Activated CD8-positive, alpha-beta memory T cell treated with anti-CD3 and anti-CD28 coated beads for 48 hours (primary cell): ENCODE measurements at places on chromosomes 7 and 10.

DNA sequence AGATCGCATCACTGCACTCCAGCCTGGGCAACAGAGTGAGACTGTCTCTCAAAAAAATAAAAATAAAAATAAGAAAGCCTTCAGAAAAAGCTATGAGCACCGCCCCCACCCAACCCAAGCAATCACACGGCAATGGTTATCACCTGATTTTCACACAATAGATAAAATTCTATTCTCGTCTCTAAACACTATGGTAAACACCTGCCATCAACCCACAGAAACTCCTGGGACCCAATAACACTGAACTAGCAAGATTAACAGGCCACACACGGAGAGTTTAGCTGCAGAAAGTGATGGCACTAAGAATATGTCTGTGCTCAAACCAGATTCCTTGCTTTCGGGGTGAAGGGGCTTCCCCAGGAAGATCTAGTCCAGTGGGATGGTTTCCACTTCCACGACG, 173.8 kb downstream of the DIP2C start:
- no peak for DNase-seq

GRCh38 chr7:80859272-80859970, 59.4 kb downstream of the SEMA3C start:
- no peak for DNase-seq

GRCh38 chr7:80428161-80429054, 83.5 kb downstream of the GNAT3 start:
- no peak for DNase-seq

DNA sequence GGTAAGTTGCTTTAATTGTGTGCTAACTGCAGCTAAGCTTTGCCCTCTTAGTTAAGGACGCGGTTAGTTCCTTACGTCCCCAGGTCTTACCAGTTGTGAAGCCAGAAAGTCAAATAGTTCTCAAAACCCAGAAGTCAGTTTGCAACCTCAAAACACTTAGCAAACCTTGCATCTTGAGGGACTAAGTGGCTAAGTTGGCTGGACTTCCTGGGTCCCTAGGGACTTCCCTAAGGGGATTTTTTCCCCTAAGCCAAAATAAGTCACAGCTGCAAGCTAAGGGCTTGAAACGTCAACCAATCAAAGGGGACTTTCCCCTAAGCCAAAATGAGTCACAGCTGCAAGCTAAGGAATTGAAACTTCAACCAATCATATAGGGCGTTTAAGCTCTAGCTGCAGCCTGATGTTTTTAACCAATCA, 36.2 kb upstream of the HECW1 start:
- no peak for DNase-seq

GRCh38 chr10:15227611-15228372, 59.3 kb upstream of the NMT2 start:
- no peak for DNase-seq

DNA sequence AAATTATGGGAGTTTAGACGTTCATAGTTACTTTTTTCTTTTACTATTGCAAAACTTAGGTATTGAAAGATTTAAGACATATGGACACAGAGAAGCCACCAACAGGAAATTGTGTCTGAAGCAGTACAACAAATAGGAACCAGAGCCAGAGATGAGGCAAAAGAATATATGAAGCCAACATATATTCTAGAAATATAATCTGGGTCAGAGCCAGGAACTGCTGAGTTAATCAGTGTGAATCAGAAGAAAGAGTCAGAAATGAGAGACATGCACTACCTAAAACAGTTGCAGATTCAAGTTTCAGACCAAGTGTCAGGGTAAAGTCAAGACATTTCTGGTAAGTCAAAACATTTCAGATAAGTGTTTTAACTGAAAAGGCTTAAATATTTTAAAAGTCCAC, 67.7 kb downstream of the DGKB start:
- DNase-seq, result no peak

GRCh38 chr10:60549686-60550085, 160.0 kb upstream of the ANK3 start:
- DNase-seq, result no peak

- no peak for DNase-seq
Measured at GRCh38 chr10:71459513-71459912, 62.8 kb downstream of the CDH23 start.

- DNase-seq, result no peak
Measured at GRCh38 chr10:42491001-42491592, 147.3 kb downstream of the ZNF33B start.

- no peak for DNase-seq
Measured at GRCh38 chr10:110803239-110803749, 68.4 kb upstream of the PDCD4 start.

GRCh38 chr7:44159824-44160630, 18.9 kb upstream of the MYL7 start:
- no peak for DNase-seq

DNA sequence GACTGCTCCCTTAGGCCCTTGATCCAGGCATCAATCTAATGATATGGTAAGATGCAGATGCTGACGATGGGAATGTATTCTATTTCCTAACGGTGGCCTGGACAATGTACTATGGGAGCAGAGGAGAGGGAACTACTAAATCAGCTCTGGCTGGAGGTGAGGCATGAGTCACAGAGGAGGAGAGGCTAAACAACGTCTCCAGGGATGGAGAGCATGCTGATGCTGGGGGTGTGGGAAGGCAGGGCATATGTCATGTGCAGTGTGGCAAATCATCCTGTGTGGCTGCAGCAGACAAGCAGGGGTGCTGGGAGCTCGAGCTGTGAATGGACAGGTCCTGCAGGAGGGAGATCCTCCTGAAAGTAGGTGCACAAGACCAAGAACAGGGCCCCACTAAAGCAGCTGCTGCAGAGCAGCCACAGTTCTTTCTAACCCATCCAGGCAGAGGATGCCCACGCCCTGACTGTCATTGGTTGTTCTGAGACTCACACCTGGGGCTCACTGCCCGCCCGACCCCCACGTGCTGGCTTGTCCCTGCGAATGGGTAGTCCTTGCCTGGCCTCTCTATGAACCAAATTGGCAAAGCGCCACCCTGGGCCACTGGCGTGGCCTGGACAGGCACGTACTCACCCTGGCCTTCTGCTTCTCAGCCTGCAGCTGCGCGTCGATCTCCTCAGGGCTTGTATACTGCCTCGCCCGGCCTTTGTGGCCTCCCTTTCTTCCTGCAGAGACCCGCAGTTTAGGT, 4.0 kb downstream of the PDAP1 start:
- DNase-seq, result no peak

DNA sequence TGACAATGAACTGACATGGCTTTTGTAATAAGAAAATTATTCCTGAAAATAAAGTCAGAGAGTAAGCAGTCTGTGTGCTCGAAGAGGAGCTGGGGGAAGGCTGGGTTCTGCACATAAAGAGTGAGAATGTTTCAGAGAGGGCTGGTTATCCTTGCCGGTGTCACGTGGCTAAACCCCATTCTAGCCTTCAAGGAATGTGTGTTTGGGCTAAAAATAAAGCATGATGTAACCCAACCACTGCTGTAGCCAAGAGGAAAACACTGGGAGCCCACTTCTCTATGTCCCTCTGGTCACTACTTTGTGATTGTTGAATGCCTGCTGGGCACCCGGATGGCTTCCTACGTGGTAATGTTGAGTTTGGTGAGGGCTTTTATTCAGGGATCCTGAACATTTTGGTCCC, 23.5 kb downstream of the WDFY4 start:
- DNase-seq, result no peak

DNA sequence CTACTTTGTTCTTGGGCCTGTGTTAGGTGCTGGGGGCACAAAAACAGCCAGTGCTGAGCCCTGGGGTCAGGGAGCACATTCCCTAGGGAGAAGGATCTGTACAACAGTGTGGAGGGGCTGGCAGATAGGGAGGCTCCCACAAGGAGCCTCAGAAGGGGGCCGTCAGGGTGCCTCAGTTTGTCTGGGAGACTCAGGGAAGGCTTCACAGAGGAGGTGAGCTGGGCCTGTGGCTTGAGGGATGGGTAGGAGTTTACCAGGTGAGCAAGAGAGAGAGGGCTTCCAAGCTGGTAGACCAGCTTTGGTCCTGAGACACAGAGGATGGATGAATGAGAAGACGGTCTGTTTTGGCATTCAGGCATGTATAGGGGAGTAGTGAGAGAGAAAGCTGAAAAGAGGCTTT, 52.1 kb downstream of the CAMK1D start:
- no peak for DNase-seq

DNA sequence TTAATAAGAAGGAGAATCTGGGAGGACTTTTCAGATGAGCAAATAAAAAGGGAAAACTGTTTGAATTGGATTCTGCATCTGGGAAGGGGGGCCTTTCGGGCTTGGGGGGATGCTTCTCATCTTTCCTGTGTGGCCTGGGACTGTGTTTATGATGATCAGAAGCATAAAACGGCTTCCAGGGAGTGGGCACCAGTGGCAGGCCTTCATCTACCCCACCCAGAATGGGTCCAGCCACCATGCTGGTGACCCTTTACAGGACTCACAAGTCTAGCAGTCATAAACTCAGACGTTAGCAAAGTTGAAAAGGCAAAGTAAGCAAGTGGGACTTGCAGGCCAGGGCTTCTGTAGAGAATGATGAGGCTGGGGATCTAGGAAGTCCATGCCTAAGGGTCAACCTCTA, 198.3 kb upstream of the ZMIZ1 start:
- no peak for DNase-seq

DNA sequence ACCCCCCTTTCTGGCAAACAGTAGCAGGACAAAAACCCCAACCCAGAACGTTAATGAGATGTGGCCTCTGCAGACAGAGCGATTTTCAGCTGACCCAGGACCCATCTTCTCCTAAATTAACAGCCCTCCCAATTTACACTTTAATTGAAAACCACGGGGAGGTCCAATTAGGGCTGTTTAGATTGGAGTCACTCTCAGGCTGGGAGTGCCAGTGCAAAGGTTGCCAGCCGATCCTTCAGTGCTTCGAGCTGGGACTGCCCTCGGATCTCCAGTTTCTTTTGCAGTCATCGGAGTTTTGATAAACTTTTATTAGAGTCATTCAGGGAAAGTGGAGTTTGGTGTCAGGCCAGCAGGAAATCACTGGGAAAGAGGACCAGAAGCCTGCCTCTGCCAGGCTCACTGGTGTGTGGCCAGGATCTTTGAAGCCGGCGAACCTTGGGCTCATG, 108.0 kb downstream of the DOCK1 start:
- no peak for DNase-seq

DNA sequence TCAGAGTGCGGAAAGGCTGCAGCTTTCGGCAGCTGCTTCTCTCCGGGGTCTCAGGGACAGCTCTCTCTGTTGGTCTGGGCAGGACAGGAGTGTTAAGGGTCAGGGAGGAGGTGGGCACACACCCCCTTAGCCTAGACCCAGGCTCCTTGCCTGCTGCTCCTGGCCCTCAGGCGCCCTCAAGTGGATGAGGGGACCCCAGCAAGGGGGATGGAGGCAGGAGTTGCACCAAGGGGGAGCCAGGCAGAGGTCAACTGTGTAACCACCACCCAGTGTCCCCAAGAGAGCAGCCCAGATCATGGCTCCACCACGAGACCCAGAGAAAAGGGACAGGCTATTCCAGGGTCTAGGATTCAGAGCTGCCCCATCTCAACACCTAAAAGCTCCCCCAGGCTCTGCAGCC, 26.9 kb downstream of the SPOCK2 start:
- no peak for DNase-seq

DNA sequence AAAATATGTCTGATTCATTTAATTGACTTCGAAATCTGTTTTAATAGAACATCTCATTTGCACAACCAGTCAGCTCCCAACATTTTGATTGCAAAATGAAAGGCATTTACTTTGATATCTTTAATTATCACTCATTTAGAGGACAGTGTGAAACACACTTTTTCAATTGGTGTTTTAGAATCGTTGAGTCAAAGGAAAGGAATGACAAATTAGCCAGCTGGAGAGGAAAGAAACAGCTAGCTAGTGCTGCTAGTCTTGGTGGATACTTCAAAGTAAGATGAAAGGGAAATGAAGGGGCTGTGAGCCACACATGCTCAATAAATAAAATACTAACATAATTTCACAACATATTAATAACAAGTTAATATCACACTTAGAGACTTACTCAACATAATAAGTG, 570.2 kb downstream of the PHTF2 start:
- DNase-seq, result no peak

DNA sequence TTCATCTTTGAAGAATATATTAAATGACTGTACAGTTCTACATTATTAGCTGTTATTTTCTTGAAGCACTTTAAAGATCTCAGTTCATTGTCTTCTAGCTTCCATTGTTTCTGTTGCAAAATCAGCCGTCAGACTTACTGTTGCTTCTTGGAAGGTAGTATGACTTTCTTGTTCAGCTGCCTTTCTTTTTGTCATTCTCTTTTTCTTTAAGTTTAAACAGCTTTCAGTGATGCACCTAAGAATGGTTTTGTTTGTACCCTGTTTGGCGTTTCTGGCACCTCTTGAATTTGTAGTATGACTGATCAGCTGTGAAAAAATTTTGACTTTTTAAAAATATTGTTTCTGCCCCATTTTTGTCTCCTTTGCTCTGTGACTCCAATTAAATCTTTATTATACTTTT, 9.3 kb downstream of the MKLN1 start:
- no peak for DNase-seq

GRCh38 chr7:138590154-138590553, 111.0 kb downstream of the SVOPL start:
- no peak for DNase-seq

DNA sequence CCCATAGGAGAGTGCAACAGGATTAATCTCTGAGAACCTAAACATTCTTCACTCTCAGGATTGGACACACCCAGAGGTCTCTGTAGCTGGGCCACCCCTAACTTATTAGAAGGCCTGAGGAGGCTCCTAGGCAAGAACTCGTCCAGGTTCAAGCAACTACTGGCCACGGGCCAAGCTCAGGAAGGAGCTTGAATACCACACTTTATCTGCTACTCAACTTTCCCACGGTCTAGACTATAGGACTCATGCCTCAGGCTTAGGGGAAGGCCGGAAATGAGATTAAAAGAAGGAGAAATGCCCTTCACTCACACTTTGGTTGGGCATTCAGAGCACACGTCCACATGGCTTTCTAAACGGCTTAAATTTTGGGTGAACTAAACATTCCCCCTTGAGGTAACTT, 142.8 kb upstream of the PHYHIPL start:
- no peak for DNase-seq

- no peak for DNase-seq
Measured at GRCh38 chr7:16129431-16130110, 291.8 kb downstream of the CRPPA start.

DNA sequence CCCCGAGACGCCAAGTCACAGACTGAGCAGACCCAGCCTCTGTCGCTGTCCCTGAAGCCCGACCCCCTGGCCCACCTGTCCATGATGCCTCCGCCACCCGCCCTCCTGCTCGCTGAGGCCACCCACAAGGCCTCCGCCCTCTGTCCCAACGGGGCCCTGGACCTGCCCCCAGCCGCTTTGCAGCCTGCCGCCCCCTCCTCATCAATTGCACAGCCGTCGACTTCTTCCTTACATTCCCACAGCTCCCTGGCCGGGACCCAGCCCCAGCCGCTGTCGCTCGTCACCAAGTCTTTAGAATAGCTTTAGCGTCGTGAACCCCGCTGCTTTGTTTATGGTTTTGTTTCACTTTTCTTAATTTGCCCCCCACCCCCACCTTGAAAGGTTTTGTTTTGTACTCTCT, 215.6 kb downstream of the TCF7L2 start:
- no peak for DNase-seq
